NCI-H345 (cell line): ENCODE measurements at places on chromosomes 13 and 19.

GRCh38 chr19:29771708-29772414, 39.9 kb upstream of the CCNE1 start:
- peak; percentile 60 for DNase-seq

DNA sequence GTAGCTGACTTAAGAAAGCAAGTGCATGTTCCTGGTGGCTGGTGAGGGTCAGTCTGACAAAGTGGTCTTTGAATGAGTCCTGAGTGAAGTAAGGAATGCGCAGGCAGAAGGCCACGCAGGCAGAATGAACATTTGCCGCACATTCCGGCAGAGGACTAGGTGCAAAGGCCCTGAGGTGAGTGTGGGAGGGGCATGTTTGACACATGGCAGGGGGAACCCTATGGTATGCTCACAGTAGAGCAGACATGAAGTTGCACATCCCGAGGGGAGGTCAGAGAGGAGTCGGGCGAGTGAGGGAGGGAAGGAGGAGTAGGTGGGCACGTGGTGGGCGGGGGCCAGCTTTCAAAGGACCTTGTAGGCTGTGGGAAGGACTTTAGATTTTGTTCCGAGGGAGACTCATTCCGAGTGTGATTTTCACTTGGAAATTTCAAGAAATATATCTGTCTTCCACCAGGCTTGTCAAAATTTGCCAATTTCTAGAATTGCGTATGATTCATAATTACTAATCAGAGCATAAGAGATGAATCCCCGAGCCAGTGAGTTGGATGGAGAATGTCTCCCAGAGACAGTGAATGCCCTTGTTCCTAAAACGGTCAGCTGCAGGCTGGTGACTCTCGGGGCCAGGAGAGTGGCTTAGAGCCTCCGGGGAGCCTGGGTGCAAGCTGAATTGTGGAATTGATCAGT, 40.3 kb downstream of the ERICH6B start:
- no peak for DNase-seq

GRCh38 chr13:32850316-32851052, 165.7 kb upstream of the KL start:
- DNase-seq = no peak

GRCh38 chr13:31038834-31039552, 106.5 kb downstream of the TEX26 start:
- no peak for DNase-seq

GRCh38 chr19:18205200-18205892, 1.5 kb upstream of the RAB3A start:
- DNase-seq = peak; percentile 65

DNA sequence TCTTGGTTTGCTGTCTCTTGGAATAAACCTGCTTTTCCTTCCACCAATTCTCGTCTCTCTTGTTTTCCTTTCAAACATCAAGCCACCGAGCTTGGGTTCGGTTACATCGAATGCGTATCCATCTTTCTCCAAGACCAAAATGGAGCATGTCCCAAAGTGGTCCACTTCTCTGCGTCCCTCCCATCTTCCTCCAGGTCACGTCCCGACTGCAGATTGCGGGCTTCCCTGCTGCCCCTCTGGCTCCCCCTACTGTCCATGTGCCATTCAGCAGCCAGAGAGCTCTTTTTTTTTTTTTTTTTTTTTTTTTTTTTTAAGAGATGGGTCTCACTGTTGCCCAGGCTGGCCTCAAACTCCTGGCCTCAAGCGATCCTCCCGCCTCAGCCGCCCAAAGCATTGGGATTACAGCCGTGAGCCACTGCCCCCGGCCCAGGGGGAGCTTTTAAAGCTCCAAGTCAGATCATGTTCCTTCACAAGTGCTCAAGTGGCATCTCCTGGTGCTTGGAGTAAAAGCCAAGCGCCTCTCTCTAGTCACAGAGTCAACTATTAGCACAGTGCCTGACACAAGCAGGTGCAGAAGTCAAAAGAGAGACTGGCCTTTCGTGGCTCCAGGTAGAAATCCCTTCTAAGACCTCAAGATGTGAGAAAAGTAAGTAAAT, 10.0 kb downstream of the COL5A3 start:
- peak; percentile 52 for DNase-seq

- DNase-seq = no peak
Observed at GRCh38 chr13:48600374-48601364, 53.1 kb upstream of the CYSLTR2 start.

DNA sequence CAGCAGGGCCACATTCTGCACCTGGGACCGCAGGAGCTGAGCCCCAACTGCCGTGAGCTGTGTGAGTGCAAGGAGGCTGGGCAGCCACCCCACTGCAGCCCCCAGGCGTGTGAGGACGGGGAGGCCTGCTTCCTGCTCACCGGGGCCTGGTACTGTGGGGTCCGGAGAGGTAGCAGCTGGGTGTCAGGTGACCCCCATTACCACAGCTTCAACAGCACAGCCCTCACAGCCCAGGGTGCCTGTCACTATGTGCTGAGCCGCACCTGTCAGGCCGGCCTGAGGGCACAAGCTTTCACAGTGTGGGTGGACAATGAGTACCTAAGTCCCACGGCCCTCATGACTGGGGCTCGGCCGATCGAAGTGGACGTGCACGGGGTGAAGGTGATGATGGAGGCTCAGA, 35.8 kb upstream of the FXYD3 start:
- no peak for DNase-seq

- DNase-seq = no peak
Observed at GRCh38 chr13:51475727-51476501, 23.1 kb upstream of the INTS6 start.

- no peak for DNase-seq
Observed at GRCh38 chr13:32695602-32696250, 109.5 kb downstream of the PDS5B start.

GRCh38 chr13:58397596-58398387, 766.2 kb downstream of the PCDH17 start:
- DNase-seq = no peak

DNA sequence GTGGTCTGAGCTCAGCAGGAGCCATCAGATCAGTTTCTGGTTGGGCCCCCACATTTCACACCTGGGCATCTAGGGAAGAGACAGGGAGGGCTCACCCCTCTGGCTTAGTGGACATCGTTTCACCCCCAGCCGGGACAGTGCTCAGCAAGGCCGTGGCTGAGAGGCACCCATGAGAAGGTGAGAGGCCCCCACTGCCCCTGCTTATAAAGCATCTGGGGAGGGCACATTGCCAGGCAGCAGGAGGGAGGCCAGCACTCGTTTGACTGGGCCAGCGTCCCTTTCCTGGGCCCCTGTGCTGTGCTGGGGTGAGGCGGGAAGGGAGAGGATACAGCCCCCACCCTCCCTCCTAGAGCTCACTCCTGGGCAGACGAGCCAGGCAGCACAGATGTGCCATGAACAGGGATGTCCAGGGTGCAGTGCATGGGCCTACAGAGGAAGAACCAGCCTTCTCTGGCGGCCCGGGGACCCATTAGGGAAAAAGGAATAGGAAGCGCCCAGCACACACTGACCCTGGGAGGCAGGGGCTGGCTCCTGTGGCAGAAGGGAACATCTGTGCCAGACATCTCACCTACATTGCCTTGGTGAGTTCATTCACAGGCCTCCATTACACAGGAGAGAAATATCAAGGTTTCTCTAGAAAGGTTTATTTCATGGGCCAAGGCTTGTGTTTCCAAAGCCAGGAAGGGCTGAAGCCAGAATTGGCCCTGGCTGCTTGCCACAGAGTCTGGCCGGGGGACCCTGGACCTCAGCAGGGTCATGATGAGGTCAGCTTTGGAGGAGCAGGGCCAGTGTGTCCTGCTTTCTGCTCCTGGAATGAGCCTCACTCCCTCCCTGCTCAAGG, 7.7 kb downstream of the AP1M1 start:
- no peak for DNase-seq

GRCh38 chr19:974564-975257, 9.4 kb upstream of the WDR18 start:
- no peak for DNase-seq

DNA sequence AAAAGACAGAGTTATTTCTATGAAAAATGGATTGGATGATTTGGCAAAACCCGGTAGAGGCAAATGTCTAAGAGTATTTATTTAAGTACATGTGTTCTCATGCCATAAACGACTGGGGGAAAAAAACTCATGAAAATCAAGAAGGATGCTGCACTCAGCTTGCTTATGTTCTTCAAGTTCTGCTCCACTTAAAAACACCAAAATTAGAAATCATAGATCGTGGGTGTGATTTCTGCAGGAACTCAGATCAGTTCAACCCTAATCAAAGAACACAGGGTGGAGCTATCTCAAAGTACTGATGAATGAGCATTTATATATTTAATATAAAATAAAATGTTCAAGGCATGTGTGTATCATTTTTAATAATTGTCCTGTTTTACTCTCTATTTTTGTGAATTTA, 103.8 kb downstream of the FGF14 start:
- DNase-seq = no peak
